GM13976 (cell line): ENCODE measurements at places on chromosomes 16 and 17.
A peak's percentile ranks its signal among the peaks of the same experiment; 100 is the strongest.

DNA sequence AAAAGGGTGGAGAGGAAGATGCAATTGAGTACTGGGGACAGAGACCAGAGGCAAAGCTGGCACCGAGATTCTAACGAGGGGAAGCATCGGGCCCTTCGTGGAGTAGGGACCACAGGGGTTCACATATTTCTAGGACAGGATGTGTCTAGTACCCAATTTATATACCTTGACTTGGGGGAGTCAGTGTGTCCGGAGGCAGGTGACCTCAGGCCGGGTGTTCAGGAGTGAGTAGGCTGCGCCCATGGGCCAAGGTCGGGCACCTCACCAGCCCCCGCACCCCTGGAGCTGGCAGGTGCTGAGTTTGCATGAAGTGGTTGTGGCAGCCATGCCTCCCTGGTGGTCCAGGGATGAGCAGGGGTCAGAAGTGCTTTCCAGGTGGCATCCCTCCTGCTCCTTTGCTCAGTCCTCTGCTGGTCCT, 8.6 kb upstream of the NXPH3 start:
- no peak for DNase-seq

DNA sequence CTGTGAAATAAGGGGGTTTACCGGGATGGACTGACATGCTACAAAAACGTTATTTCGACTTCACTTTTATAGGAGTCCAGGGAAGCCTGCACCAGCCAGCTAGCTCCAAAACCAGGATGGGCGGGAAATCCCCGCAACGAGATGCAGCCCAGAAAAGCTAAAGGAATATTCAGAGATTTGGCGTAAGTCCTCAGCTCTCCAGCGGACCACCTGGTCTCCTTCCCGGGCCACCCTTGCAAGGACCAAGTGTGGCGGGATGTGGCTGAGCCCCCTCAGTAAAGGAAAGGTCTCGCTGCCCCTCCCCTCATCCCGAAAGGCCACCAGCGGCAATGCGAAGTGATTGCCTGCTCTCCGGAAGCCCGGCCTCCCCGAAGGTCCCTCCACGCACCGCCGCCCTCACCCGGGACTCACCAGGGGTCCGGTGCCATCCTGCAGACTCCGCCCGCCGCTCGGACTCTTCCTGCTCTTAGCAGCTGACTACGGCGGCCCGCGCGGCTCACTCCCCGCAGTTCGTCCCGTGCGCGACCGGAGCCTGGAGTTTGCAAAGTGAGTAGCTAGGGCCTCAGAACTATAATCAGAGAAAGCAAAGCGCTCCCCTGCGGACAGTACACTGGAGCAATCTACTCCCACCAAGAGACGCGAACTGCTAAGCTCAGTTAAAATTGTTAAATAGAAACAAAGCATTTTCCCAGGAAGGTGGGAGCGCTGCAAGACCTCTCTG, at the start of gene STX8:
Gene STX8, minus strand, starts transcription at position 440 of the 721 bp plus-strand sequence. Its CDS starts 12 bp downstream, at position 428.
- DNase-seq: peak; percentile 88

DNA sequence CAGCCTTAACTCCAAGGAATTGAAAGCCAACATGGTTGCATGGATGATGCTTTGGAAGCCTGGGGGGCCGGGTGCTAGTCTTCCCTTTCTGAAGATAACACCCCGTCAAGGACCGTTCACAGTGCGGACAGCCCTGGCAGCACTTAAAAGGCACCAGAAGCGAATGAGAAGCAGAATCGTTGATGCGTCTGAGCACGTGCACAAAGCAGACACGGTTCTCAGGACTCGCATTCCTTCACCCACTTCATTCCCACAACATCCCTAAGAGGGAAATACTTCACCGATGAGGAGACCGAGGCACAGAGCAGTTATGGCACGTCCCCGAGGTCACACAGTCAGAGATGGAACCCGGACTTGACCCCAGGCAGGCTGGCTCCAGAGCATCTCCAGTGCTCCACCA, 14.2 kb downstream of the TRPV1 start:
- DNase-seq: no peak

DNA sequence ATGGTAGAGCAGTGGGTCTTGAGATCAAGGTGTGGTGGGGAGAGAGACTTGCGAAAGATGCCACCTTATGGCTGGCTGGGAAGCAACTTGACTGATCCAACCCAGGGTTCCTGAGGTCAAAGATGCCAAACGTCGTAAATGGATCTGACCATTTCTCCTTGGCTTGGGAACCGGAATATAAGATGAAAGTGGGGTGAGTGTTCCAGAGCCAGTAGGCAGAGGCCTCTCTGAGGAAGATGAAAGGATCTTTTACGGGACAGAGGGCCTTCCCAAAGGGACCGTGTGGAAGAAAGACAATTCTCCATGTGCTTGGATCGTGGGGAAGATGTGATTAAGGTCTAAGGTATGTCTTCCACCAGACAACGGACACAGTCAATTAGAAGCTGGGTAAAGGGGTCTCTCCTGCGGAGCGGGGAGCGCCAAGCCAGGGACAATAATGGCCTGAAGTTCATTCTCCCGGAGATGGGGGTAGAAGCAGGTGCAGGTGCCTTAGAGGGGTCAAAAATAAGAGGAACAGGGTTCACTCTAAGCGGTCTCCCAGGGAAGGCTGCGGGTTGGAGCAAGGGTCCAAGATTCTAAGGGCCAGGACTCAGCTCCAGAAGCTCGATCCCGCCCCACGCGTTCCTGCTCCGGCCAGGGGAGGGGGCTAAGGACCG, 800 bp downstream of the FXR2 start:
- no peak for DNase-seq

DNA sequence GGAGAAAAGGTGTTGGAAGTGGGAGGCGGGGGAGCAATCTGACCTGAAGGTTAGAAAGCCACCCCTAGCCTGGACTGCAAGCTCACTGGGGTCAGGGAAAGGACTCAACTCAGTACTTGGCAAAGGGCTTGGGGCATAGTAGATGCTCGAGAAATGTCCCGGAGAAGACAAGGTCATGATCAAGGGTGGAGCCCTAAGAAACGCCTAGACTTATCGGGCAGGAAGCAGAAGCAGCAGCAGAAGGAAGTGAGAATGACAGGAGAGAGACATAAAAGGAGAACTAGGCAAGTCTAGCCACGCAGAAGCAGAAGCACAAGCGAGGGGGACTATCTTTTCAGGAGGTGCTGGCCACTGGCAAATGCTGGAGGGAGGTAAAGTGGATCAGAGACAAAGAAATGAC, 10.2 kb downstream of the COTL1 start:
- peak; percentile 70 for DNase-seq

- no peak for DNase-seq
These were observed 7.8 kb downstream of the CD300A start for GRCh38 chr17:74474043-74474792.

DNA sequence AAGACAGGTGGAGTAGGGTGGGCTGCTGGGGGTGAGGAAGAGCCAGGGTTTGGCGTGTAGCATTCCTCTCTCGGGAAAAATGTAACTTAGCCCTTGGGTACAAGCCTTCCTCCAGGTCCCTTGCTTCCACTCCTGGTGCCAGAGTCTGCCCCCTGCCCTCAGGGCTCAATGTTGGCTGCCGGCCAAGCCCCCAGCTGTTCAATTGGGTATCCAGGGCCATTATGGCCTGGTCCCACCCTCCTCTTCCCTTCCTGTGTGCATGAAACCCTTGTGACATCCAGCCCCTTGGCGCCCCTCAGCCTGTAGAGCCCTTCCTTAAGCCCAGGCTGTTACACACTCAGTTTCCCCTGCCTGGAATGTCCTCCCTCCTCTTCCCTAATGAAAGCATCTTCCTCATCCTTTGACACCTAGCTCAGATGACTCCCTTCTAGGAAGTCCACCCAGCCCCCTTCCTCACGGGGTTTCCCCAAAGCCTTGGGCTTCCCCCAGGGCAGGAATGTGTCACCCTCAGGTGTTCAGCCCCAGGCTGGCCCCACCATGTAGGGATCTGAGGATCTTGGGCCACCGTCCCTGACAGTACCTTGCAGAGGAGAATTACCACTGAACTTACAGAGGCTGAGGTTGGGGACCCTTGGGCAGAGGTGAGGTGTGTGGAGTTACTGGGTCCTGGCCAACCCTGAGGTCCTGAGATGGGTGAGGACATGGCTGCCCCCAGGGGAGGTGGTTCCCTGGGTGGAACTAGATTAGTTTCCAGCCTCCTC, 30.0 kb downstream of the B9D1 start:
- DNase-seq: peak; percentile 49

DNA sequence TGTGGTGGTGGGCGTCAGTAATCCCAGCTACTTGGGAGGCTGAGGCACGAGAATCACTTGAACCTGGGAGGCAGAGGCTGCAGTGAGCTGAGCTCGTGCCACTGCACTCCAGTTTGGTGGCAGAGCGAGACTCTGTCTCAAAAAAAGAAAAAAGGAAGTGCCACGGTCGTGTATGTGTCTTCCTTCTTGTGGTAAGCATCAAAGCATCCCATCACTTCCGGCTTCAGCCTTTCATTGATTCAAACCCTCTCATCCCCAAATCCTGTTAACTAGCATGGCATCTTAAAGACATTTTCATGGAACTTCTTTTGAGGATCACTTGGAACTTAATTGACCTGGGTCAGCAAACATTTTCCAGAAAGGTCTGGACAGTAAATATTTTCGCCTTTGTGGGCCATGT, 126.2 kb downstream of the CPPED1 start:
- no peak for DNase-seq

DNA sequence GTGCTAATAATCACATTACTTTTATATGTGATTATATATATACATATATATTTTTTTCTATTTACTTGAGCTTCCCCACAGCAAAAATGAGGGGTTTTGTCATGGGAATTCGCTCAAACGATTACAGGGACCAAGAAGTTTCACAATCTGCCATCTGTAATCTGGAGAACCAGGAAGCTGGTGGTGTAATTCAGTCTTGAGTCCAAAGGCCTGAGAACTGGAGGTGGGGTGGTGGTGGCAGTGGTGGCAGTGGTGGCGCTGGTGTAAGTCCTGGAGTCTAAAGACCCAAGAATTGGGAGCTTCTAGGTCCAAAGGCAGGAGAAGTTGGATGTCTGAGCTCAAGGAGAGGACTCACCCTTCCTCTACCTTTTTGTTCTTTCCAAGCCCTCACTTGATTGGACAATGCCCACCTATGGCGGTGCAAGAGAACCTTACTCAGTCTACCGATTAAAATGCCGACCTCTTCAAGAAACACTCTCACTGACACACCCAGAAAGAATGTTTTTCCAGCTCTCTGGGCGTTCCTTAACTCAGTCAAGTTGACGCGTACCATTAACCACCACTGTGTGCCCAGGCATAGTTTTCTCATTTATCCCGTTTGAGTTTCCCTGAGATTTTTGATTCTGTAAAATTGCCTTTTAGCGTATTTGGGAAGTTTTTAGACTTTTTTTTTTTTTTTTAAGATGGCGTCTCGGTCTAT, 31.9 kb downstream of the POLR2A start:
- no peak for DNase-seq

DNA sequence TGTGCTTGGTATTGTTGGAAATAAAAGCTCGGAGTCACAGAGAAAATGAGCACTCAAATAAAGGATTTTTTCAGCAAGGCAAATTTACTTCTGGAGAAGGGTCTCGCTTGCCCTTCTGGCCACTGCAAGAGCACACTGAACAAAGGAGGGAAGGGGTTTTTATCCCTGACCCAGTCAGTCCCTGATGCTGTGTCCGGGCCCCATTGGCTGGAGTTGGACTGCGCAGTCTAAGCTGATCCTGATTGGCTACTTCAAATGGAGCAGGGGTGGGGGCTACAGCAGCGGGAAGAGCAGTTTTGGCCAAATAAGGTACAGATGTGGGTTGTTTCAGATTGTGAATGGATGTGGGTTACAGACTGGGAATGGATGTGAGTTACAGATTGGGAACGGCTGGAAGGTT, 4.3 kb upstream of the NLRP1 start:
- DNase-seq: no peak

- DNase-seq: no peak
These were observed 23.5 kb upstream of the CDR2 start for GRCh38 chr16:22397931-22398330.

- DNase-seq: no peak
These were observed 1561.3 kb upstream of the GOT2 start for GRCh38 chr16:60295451-60295850.

DNA sequence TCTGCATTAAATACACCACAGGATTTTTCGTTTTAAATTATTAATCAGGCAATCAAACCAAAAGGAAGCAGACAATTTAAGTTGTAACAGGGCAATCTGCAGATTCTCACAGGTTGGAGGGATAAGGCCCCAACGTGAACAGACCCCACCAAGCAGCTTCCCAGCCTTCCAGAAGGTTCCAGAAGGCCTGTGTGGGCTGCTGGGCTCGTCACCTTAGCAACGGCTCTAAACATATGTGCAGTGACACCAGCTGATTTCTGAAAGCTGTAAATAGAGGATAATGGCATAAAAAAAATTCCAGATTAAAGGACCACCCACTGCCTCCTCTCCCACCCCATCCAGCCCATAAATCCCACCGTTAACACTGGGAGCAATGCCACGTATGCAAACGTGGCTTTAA, 123.8 kb downstream of the ZNF778 start:
- DNase-seq: no peak

DNA sequence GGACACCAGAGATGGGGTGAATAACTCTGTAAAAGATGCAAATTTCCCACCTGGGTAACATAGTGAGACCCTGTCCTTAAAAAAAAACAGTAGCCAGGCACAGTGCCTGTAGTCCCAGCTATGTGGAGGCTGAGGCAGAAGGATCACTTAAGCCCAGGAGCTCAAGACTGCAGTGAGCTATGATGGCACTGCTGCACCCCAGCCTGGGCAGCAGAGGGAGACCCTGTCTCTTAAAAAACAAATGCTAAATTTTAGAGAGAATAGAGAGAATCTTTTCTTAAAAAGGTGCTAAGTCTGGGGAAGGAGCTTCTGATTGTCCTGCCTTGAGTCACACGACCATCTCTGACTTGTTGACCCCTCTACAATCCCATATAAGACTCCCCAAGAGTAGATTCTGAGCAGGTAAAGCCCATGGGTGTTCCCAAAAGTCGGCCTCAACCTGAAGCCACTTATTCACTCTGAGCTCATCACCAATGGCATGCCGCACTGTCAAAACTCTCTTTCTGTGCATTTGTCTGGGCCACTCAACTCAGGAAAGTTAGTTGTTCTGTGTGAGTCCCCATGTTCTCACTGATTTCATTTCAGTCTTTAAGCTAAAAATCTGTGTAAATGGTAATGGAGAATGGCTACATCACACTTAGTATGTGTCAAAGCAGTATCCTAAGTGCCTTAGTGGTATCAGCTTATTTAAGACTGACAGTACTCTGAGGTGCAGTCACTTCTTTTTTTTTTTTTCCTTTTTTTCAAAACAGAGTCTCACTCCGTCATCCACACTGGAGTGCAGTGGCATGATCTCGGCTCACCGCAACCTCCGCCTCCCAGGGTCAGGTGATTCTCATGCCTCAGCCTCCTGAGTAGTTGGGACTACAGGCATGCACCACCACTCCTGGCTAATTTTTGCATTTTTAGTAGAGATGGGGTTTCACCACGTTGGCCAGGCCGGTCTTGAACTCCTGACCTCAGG, 41.6 kb downstream of the PRKCB start:
- DNase-seq: no peak
